ENCODE measurements at places on chromosomes 1 and 21. TPM values are rescaled to one million over a fixed set of nuclear protein-coding genes. Genes with fewer than 3 reads are reported as not detected.
A peak's percentile ranks its signal among the peaks of the same experiment; 100 is the strongest.

GRCh38 chr1:219422811-219423598 is 189.9 kb downstream of the ZC3H11B start:
- H3K27me3 ChIP-seq, result peaks cover 2% of the 10 kb centered on the region
- no peaks in the 10 kb centered on the region for H3K36me3 ChIP-seq
- DNase-seq, result no peak
- no peak overlapping the region for H3K27ac ChIP-seq
- H3K4me1 ChIP-seq, result peaks cover 5% of the 10 kb centered on the region
- no peak overlapping the region for H3K4me3 ChIP-seq

- no peak overlapping the region for H3K27ac ChIP-seq
- H3K4me3 ChIP-seq, result no peak overlapping the region
- no peaks in the 10 kb centered on the region for H3K27me3 ChIP-seq
- no peaks in the 10 kb centered on the region for H3K4me1 ChIP-seq
Measured at GRCh38 chr1:64759968-64760367, 15.1 kb downstream of the RAVER2 start.

DNA sequence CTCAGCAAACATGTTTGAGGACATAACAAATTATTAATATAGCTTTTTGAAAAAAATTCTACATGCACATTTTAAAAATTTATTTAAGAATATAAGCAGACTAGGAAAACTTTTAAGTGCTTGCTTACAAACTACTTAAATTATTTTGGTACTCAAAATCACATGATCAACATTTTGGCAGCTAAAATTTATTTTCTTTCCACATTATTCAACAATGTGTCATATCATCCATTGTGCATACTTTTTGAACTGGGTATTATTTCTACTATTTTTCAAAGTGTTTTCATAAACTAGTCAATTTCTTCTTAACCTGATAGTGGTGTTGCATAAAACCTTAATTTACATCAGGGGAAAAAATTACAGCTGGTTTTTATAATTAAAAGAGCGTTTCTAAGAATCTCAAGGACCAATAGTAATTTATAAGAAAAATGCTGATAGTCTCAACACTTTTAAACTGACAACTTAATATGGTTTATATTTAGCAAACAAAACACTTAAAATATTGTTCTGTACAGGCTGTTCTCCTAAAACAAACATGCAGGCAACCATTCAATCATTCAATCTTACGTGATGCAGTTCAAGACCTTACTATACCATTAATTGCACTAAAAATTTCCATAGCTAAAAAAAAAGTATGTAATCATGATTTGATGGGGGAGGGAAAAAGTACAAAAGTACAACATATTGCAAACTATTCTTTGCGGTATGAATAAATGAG is 105.0 kb downstream of the GPATCH2 start:
- no peak overlapping the region for H3K27ac ChIP-seq
- H3K27me3 ChIP-seq, result no peaks in the 10 kb centered on the region
- H3K4me3 ChIP-seq, result no peak overlapping the region
- no peak for DNase-seq
- H3K4me1 ChIP-seq, result no peaks in the 10 kb centered on the region
- H3K36me3 ChIP-seq, result peaks cover 3% of the 10 kb centered on the region

GRCh38 chr1:185137896-185138545 is 18.7 kb downstream of the TRMT1L start:
- no peak overlapping the region for H3K4me3 ChIP-seq
- no peaks in the 10 kb centered on the region for H3K4me1 ChIP-seq
- peaks cover 37% of the 10 kb centered on the region for H3K36me3 ChIP-seq
- DNase-seq, result no peak

DNA sequence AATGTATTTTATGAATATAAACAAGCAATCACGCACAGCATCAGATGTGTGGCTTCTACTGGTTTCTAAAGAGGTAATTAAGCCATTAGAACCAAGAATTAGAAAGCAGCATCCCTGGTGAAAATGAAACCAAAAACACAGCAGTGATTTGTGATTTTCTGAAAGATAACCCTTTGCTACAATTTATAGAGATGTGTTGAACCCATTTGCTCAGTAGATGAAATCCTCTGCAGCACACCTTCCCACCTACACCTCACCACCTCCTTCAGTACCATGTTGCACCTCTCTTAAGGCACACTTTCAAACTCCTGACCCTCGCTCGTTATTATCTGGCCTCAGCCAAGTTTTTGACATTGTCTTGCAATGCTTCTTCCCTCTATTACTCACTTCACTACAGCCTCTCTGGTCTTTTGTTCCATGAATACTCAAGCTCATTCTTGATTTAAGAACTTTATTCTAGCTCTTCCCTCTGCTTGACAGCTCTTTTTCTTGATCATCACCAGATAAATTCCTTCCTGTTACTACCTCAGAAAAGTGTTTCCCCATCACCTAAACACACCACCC is 38.6 kb downstream of the NSL1 start:
- H3K27ac ChIP-seq, result peak overlapping the region; percentile 68
- DNase-seq, result no peak
- H3K4me1 ChIP-seq, result peaks cover 52% of the 10 kb centered on the region
- H3K4me3 ChIP-seq, result peak overlapping the region; percentile 61

GRCh38 chr1:192080684-192081083 is 77.6 kb upstream of the RGS18 start:
- no peaks in the 10 kb centered on the region for H3K36me3 ChIP-seq
- no peak overlapping the region for H3K4me3 ChIP-seq
- H3K27ac ChIP-seq, result no peak overlapping the region
- no peaks in the 10 kb centered on the region for H3K4me1 ChIP-seq

- DNase-seq, result no peak
- H3K27me3 ChIP-seq, result peaks cover 3% of the 10 kb centered on the region
- no peak overlapping the region for H3K27ac ChIP-seq
- no peak overlapping the region for H3K4me3 ChIP-seq
Measured at GRCh38 chr21:39141502-39141901, 41.7 kb downstream of the PSMG1 start.

GRCh38 chr1:26015358-26015757 is 6.2 kb upstream of the EXTL1 start:
- H3K27me3 ChIP-seq, result peaks cover 8% of the 10 kb centered on the region
- no peaks in the 10 kb centered on the region for H3K36me3 ChIP-seq
- no peak overlapping the region for H3K4me3 ChIP-seq
- DNase-seq, result no peak

DNA sequence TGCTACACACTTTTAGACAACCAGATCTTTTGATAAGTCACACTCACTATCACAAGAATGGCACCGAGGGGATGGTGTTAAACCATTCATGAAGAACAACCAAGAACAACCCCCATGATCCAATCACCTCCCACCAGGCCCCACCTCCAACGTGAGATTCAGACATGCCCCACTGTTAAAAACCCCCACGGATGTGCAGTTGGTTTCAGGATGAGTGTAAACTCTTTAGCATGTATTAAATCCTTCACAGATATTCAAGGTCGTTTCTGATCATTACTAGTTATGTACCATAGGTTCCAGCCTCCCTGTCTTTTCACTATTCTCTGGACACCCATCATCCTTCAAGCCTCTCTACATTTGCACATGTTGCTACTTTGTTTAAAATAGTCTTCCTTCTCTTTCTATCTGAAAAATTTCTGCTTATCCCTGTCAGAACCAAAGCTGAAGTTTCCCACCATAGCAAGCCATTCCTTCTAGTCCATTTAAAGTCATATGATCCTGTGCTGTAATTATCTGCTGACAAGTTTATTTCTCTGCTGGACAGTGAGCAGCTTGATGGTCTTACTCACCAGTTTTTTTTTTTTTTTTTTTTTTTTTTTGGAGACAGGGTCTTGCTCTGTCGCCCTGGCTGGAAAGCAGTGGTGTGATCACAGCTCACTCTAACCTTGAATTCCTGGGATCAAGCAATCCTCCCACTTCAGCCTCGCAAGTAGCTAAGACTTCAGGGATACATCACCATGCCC is 36.8 kb downstream of the MAP10 start:
- H3K36me3 ChIP-seq, result peaks cover 2% of the 10 kb centered on the region
- H3K27me3 ChIP-seq, result no peaks in the 10 kb centered on the region
- no peak overlapping the region for H3K4me3 ChIP-seq
- no peak overlapping the region for H3K27ac ChIP-seq

DNA sequence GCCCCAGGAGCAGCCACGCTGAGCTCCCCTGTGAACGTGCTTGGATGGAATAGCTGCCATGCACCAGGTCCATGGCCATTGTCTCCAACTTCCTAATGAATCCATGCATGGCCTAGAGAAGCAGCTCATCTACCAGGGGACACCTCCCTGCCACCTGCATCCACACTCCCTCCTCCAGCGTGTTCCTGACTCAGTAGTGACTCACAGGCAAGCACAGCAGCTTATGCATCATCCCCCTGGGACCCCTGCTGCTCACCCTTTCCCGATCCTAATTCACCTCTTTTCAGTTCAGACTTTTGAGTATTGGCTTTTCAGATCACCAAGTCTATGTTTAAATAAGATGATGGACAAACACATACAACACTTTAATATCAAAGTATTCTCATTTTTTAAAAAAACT is 39.9 kb upstream of the TADA1 start:
- H3K36me3 ChIP-seq, result peaks cover 10% of the 10 kb centered on the region
- H3K4me1 ChIP-seq, result peaks cover 2% of the 10 kb centered on the region
- no peak overlapping the region for H3K27ac ChIP-seq
- H3K27me3 ChIP-seq, result peaks cover 35% of the 10 kb centered on the region
- no peak overlapping the region for H3K4me3 ChIP-seq

DNA sequence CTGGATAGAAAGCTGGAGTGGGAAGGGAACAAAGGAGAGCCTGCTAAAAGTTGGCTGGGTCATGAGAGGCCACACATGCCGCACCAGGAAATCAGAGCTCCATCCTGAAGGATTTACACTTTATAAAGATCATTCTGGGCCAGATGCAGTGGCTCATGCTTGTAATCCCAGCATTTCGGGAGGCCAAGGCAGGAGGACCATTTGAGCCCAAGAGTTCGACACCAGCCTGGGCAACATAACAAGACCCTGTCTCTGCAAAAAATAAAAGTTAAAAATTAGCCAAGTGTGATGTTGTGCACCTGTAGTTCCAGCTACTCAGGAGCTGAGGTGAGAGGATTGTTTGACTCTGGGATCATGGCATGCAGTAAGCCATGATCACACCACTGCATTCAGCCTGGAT is 28.7 kb upstream of the RASAL2 start:
- no peaks in the 10 kb centered on the region for H3K36me3 ChIP-seq
- DNase-seq, result no peak
- no peak overlapping the region for H3K27ac ChIP-seq
- H3K27me3 ChIP-seq, result no peaks in the 10 kb centered on the region
- H3K4me1 ChIP-seq, result no peaks in the 10 kb centered on the region

The SPRR4 gene
- total RNA-seq, result not detected

The VN1R5 gene
- total RNA-seq, result not detected

The C1orf141 gene
- total RNA-seq, result not detected

The NUP210L gene
- not detected for total RNA-seq

The RIPPLY3 gene
- 0.14 TPM for total RNA-seq

The KPRP gene
- not detected for total RNA-seq

The C1orf116 gene
- not detected for total RNA-seq

The ATAD3C gene
- 0.87 TPM for total RNA-seq

The CDC7 gene
- total RNA-seq, result 39.5 TPM

Measured in activated CD8-positive, alpha-beta memory T cell treated with anti-CD3 and anti-CD28 coated beads, Interleukin-2, amount 10 ng/mL, durations not matched to agents 7 days and 5 days (primary cell).